ENCODE measurements at places on chromosomes 2 and 18.

- DNase-seq = no peak
Measured at GRCh38 chr2:237161189-237161588, 75.5 kb downstream of the COPS8 start.

GRCh38 chr2:150663143-150663542 is 175.7 kb upstream of the RND3 start:
- no peak for DNase-seq

GRCh38 chr2:237184192-237184918 is 98.7 kb downstream of the COPS8 start:
- no peak for DNase-seq

GRCh38 chr2:100239486-100240210 is 82.7 kb downstream of the LONRF2 start:
- no peak for DNase-seq

DNA sequence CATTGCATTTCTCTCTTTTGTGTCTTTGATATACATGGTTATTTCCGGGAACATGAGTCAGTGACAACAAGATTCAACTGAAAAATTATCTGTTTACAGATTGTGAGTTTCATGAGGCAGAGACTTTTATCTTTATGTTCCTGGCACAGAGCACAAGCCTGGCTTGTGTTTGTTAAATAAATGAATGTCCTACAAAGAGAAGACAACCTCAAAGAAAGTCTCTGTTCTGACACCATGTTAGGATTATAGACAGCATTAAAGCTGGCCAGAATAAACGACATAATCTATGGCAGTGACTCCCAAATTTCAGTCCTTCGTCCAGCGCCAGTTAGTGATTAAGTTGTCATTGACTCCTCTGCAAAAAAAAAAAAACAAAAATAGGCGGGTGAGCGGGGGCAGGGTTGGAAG is 97.4 kb upstream of the DNAJC10 start:
- DNase-seq = no peak

DNA sequence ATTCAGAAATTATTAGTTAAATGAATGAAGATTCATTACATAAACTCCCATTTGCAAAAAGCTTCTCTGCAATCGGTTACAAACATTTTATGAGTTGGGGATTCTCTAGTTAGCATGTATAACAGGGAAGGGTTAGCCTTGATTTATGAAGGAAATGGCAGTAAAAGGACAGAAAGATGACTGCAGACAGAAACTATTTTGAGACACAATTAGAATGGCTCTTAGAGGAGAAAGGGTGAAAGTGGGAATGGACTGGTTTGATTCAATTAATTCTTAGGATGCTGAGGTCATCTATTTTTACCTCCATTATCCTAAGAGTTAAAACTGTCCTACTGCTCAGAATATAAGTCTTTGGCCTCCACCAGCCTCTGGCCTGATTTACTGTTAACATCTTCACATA is 250.8 kb upstream of the DLGAP1 start:
- DNase-seq = no peak

DNA sequence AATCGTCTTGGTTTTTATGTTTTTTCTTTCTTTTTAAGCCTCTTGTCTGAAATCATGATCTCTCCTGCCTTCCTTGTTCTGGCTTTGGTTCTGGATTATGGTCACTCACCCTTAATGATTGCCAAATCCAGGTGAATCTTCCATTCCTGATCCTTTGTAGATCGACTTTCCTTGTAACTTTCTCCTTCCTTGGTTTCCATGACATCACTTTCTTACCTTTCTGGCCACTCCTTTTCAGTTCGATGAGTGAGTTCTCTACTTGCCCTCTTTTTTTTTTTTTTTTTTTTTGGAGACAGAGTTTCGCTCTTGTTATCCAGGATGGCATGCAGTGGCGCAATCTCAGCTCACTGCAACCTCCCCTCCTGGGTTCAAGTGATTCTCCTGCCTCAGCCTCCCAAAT is 139.1 kb upstream of the LTBP1 start:
- no peak for DNase-seq

GRCh38 chr2:229485857-229486256 is 214.8 kb upstream of the PID1 start:
- no peak for DNase-seq

DNA sequence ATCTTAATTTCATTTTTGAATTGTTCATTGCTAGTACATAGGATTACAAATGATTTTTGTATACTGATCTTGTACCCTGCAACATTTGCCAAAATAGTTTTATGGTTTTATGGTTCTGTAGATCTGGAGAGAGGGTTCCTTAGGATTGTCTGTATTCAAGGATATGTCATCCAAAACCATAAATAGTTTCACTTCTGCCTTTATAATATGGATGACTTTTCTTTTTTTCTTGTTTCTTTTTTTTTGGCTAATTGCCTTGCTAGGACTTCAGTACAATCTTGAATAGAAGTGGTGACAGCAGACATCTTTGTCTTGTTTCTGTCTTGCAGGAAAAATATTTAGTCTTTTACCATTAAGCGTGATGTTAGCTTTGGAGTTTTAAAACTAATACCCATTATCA is 383.9 kb upstream of the HS6ST1 start:
- DNase-seq = no peak

GRCh38 chr2:64763126-64763525 is 109.4 kb upstream of the SERTAD2 start:
- DNase-seq = no peak

DNA sequence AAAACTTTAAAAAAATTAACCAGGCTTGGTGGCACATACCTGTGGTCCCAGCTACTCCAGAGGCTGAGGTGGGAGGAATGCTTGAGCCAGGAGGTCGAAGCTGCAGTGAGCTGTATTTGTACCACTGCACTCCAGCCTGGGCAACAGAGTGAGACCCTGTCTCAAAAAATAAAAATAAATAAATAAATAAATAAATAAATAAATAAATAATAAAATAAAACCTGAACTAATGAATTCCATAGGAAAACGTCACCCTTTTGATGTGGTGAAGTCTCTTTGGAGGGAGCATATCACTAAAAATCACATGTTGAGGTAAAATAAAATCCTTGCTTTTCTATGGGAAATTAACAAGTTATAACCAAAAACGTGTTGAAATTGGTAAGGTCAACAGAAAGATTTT is 29.6 kb upstream of the ITGAV start:
- DNase-seq = no peak

DNA sequence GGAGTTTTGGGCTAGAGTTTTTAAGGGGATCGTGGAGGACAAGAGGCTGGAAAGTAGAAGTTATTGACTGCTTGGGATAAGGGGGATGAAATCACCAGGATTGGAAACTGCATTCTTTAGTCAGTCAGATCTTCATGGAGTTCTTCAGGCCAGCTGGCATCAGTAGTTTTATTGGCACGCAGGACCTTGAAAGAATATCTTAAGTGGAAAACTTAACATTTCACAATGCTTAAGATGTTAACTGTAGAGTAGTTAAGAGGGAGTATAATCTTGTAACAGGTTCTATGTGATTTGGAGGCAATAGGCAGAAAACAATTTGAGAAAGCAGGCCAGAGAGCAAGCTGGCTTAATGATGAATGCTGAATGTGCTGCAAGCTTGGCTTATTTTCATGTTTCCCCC is 300.4 kb upstream of the KCNH7 start:
- DNase-seq = no peak

GRCh38 chr2:3101016-3101942 is 276.3 kb downstream of the EIPR1 start:
- no peak for DNase-seq

DNA sequence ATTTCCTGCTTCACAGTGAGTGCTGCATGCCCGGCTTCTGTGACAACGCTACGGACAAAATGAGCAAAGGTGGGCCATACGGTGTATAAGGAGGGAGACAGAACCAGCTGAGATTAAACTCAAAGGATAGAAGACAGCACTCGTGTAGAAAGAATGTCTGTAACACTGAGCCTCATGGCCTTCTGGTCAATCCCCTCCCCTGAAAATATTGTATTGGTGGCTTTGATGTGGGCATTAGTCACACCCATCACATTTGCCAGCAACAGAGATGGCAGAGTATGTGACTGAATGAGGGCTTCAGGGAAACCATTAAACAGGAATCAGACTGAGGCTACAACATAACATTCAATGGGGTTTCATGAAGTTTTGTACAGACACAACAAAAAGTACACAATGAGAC is 287.8 kb upstream of the CCDC68 start:
- DNase-seq = no peak

DNA sequence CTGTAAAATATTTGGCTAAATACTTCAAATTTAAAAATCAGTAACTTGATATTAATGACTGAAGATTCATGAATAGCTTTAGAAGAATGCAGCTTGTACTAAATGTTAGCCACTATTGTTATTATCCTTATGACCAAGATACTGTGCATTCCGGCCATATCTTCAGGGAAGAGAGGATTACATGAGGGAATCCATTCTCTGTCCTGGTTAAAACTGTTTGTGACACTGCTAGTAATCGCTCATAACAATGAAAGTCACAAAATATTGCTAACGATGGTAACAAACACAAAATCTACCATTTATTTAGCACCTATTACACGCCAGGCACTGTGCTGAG is 217.7 kb downstream of the PRKCE start:
- no peak for DNase-seq

GRCh38 chr18:46624127-46624526 is 32.9 kb downstream of the LOXHD1 start:
- DNase-seq = no peak

- DNase-seq = no peak
Measured at GRCh38 chr18:28167835-28168349, 9.0 kb downstream of the CDH2 start.

GRCh38 chr2:173059971-173060461 is 15.6 kb upstream of the MAP3K20 start:
- DNase-seq = no peak

- DNase-seq = no peak
Measured at GRCh38 chr2:214019229-214019972, 391.5 kb upstream of the VWC2L start.

DNA sequence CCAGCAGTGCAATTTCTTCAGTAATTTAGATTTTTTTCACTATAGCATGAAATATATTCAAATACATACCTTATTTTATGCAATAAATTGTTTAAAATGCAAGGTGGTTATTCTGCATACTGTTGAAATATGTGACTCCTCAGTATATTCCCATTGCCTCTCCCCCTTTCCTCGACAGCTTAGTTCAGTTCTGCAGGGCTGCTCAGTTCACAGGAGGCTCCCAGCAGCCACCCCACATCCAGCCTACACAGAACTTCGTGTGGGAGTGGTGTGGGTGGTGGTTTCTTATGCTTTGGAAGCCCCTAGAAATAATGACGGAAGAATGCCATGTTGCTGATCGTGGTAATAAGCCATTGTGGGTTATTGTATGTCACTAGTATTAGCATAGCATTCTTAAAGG is 79.7 kb downstream of the FAM210A start:
- DNase-seq = no peak

DNA sequence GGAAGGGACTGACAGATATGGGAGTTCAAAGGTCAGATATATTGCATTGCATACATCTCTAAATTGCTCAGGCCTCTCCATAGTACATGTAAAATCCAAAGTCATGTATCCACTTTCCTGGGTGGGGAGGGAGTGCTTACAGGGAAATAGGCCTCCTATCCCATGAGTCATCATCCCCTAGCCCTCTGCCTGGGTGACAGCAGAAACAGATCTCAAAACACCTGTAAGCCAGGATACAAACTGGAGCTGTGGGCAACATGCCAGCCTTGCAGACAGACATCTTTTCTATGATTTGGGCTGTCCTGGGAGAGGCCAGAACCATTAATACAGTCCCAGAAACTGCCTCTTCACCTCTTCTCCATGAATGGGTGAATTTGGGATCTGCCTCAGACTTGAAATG is 4.8 kb downstream of the ALK start:
- no peak for DNase-seq

DNA sequence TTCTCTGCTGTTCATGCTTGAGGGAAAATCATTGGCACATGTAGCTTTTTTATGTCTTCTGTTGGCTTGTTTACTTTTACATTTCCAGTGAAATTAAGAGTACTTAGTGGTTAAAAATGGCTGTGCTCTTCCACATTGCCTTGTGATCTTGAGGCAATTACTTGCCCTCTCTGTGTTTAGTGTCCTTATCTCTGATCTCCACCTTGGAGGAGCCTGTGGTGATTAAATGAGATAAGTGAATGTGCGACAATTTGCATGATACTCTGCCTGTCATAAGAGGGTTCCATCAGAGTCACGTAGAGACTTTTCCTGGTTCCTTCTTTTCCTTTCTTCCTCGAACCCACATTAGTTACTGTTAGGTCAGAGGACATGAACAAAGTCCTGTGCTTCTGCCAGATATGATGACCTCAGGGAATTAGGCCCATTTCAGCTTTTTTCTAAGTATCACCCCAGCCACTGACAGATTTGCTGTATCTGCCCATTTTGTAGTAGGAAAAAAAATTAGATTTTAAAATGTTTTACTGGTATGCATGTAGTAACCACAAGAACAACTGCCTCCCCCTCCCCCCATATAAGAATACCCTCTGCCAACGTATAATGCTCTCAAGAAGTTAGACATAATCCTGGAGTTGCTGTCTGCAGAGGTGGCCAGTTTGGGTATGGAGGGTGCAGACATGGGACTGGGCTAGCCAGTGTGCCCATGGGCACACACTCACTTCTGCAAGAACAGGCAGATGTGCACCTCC is 51.9 kb downstream of the TET3 start:
- no peak for DNase-seq

DNA sequence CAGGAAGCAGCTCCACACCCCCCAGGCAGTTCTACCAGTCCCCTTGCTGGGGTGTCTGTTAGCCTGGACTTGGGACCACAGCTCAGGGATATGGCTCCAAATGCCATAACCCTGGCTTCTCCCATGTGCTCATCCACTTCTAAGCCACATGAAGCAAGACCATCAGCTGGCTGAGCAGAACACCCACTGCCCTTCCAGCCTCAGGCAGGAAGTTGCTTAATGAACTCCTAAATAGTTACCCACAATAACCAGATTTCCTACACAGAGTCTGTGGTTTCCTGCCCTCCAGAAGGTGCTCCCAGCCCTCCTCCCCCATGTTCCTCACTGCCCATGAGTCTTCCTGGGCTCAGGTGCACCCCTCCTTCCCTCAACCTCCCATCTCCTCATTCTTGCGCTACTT is 98.3 kb upstream of the EPC2 start:
- DNase-seq = no peak

- DNase-seq = no peak
Measured at GRCh38 chr18:6497543-6497942, 82.8 kb upstream of the L3MBTL4 start.

DNA sequence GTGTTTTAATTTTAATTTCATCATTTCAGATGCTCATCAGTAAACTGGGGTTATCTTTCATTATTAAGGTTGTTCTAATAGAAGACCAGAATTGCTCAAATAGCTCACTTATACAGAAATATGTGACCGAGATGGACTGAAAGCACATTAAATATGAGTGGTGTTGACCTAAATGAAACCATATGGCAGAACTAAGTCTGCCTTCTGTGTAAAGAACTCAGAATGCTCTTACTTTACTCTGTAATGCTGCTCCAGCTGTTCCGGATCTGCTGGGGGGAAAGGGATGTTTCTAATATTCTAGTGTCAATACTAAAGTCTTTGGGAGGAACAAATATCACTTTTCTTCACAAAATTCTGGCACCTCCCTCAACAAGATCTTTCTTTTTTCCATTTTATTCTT is 131.0 kb downstream of the DPP4 start:
- no peak for DNase-seq

- DNase-seq = no peak
Measured at GRCh38 chr2:120828066-120828465, 92.4 kb downstream of the GLI2 start.
